ENCODE measurements at places on chromosomes 11 and 22. TPM values are rescaled to one million over a fixed set of nuclear protein-coding genes. Genes with fewer than 3 reads are reported as not detected.

The BEST1 gene
- 2.1 TPM for total RNA-seq

The CLP1 gene
- 9.7 TPM for total RNA-seq

The DGCR6 gene
- total RNA-seq, result 3.2 TPM

The DEUP1 gene
- 0.59 TPM for total RNA-seq

The GAL3ST3 gene
- total RNA-seq, result not detected

The DRG1 gene
- total RNA-seq, result 66.0 TPM

The MYOD1 gene
- total RNA-seq, result 2.3 TPM

The CD3G gene
- 0.10 TPM for total RNA-seq

The PAMR1 gene
- total RNA-seq, result 7.0 TPM

The NLRP14 gene
- 0.20 TPM for total RNA-seq

The HEPHL1 gene
- total RNA-seq, result 4.9 TPM

The PANX3 gene
- not detected for total RNA-seq

The SCGB1D1 gene
- total RNA-seq, result not detected
